ENCODE measurements at places on chromosomes 5 and 9. TPM values are rescaled to one million over a fixed set of nuclear protein-coding genes. Genes with fewer than 3 reads are reported as not detected.
A peak's percentile ranks its signal among the peaks of the same experiment; 100 is the strongest.

PCDHGB5 gene
- 4.7 TPM for total RNA-seq

GRCh38 chr5:19125956-19126713 lies 861.9 kb downstream of the CDH18 start:
- DNase-seq, result no peak
- no peaks in the 10 kb centered on the region for H3K27me3 ChIP-seq
- H3K36me3 ChIP-seq, result no peaks in the 10 kb centered on the region
- H3K4me1 ChIP-seq, result no peaks in the 10 kb centered on the region

C5orf58 gene
- total RNA-seq, result not detected

GRCh38 chr5:154575546-154576428 lies 97.8 kb upstream of the HAND1 start:
- H3K27ac ChIP-seq, result no peak overlapping the region
- DNase-seq, result no peak
- no peaks in the 10 kb centered on the region for H3K4me1 ChIP-seq
- no peaks in the 10 kb centered on the region for H3K36me3 ChIP-seq
- no peaks in the 10 kb centered on the region for H3K27me3 ChIP-seq

- no peaks in the 10 kb centered on the region for H3K27me3 ChIP-seq
- no peak for DNase-seq
- H3K4me3 ChIP-seq, result no peak overlapping the region
- no peak overlapping the region for H3K27ac ChIP-seq
- no peaks in the 10 kb centered on the region for H3K36me3 ChIP-seq
Observed at GRCh38 chr5:150596826-150597225, 43.6 kb upstream of the SYNPO start.

PIP5K1B gene
- total RNA-seq, result 6.9 TPM

GRCh38 chr5:146646441-146646840 lies 130.5 kb upstream of the GPR151 start:
- H3K4me3 ChIP-seq, result no peak overlapping the region
- no peaks in the 10 kb centered on the region for H3K27me3 ChIP-seq
- H3K4me1 ChIP-seq, result no peaks in the 10 kb centered on the region
- no peak overlapping the region for H3K27ac ChIP-seq
- DNase-seq, result no peak
- no peaks in the 10 kb centered on the region for H3K36me3 ChIP-seq

- H3K4me3 ChIP-seq, result no peak overlapping the region
- H3K4me1 ChIP-seq, result no peaks in the 10 kb centered on the region
- no peak for DNase-seq
- H3K27me3 ChIP-seq, result no peaks in the 10 kb centered on the region
Observed at GRCh38 chr5:149887622-149888183, 56.9 kb downstream of the PDE6A start.

- no peak for DNase-seq
- no peak overlapping the region for H3K4me3 ChIP-seq
- H3K36me3 ChIP-seq, result no peaks in the 10 kb centered on the region
Observed at GRCh38 chr9:76323490-76323889, 70.7 kb downstream of the RFK start.

GRCh38 chr5:177428574-177429217 lies 2.2 kb downstream of the GRK6 start:
- no peak overlapping the region for H3K4me3 ChIP-seq
- DNase-seq, result no peak
- no peaks in the 10 kb centered on the region for H3K4me1 ChIP-seq
- H3K27ac ChIP-seq, result peak overlapping the region; percentile 30
- H3K36me3 ChIP-seq, result peaks cover 7% of the 10 kb centered on the region
- no peaks in the 10 kb centered on the region for H3K27me3 ChIP-seq

DNA sequence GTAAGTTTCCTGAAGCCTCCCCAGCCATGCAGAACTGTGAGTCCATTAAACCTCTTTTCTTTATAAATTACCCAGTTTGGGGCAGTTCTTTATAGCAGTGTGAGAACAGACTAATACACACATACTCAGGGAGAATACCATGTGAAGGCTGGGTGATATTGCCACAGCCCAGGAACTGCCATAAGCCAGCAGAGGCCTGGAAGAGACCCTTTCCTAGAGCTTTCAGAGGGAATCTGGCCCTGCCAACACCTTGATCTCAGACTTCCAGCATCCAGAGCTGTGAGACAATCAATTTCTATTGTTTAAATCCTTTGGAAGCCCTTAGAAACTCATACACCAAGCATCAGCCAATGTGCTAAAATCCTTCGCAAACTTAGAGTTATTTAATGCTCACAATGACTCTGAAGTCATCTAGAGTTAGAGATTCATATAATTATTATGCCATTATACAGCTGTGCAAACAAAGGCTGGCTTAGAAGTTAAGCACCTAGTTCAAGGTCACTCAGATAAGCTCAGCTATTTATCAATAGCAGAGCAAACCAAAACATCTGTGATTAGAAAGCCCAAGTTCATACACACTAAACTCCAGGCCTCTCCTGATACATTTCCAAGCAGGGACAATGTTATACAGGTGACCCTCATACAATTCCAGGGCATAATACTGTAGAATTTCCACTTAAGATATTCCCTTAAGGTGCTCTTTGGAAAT lies 531.8 kb upstream of the DAP start:
- no peaks in the 10 kb centered on the region for H3K27me3 ChIP-seq
- H3K4me1 ChIP-seq, result peaks cover 21% of the 10 kb centered on the region

GRCh38 chr5:37825334-37825915 lies 14.4 kb downstream of the GDNF start:
- H3K27ac ChIP-seq, result no peak overlapping the region
- no peak for DNase-seq
- no peaks in the 10 kb centered on the region for H3K36me3 ChIP-seq
- H3K27me3 ChIP-seq, result no peaks in the 10 kb centered on the region

DNA sequence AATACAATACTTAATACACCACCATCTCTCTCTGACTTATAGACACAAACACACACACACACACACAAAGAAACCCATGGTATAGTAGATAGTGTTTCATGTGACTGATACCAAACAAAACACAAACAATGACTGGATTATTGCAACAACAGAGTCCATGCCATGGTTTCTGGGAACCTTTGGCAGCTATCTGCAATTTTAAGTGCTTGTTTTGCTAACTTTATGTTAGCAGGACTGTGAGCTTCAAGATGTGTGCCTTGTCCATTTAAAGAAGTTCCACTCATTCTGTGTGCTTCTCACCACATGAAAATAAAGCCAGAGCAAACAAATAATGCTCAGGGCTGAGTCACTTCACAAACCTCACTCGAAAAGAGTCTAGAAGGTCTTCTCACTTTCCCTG lies 15.1 kb upstream of the LURAP1L start:
- H3K27me3 ChIP-seq, result no peaks in the 10 kb centered on the region
- H3K4me1 ChIP-seq, result no peaks in the 10 kb centered on the region
- no peak overlapping the region for H3K4me3 ChIP-seq
- H3K27ac ChIP-seq, result no peak overlapping the region
- DNase-seq, result no peak
- no peaks in the 10 kb centered on the region for H3K36me3 ChIP-seq

ZMAT2 gene
- 17.6 TPM for total RNA-seq

PAEP gene
- total RNA-seq, result not detected

GRCh38 chr5:37915097-37915736 lies 75.4 kb upstream of the GDNF start:
- no peak overlapping the region for H3K4me3 ChIP-seq
- no peaks in the 10 kb centered on the region for H3K36me3 ChIP-seq
- DNase-seq, result no peak
- no peaks in the 10 kb centered on the region for H3K4me1 ChIP-seq

PCDHB12 gene
- total RNA-seq, result 1.4 TPM

DNA sequence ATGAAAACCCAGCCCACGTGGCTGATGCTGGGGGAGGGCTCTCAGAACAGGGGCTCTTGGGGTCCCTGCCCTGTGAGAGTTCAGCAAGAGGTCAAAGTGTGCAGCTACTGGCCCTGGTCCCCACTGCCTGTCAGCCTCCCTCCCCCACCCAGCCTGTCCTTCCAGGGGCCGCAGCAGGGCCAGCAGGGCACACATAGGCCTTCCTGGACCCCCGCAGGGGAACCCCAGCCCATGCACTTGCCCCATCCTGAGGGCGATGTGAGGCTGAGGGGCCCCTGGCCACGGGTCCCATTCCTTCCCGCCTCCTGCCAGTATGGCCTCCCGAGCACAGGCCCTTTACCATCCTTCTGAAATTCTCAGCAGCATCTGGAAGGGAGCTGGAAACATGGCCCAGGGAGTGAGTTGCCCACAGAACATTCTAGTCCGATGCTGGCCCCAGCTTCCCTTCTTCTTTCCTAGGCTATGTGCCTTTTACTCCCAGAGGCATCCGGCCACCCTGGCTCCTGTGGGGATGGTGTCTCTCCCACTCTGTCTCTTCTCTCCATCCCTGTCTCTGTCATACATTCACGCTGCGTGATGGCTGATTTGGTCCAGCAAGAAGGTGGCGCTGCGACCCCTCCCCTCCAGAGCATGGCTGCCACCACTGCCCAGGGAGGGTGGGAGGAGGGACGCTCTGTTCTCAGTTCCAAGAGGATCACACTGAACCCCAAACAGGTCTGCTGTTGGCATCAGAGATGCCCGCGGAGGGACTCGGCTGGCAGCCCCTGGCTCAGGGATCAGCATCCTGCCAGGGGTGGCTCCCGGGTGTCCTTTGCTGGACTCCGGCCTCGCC lies 19.6 kb downstream of the MRPL36 start:
- H3K27me3 ChIP-seq, result no peaks in the 10 kb centered on the region
- H3K4me3 ChIP-seq, result no peak overlapping the region
- no peak for DNase-seq
- no peaks in the 10 kb centered on the region for H3K36me3 ChIP-seq
- no peaks in the 10 kb centered on the region for H3K4me1 ChIP-seq

DNA sequence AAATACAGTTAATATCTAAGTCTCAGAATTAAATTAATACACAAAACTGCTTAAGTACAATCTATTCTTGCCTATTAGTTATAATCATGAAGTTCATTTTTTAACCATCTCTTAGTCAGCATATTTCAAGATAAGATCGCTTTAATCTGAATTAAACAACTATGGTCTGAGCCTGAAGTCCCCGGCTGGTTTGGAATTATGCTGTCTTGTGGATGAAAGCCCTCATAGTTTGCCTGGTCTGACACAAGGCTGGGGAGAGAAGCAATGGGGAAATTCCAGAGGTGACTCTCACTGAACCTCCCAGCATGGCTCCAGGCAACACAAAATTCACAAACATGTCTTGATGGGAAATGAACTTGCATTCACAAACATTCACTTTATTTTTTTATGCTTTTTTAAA lies 28.0 kb upstream of the GRAMD2B start:
- DNase-seq, result no peak
- H3K36me3 ChIP-seq, result no peaks in the 10 kb centered on the region

DNA sequence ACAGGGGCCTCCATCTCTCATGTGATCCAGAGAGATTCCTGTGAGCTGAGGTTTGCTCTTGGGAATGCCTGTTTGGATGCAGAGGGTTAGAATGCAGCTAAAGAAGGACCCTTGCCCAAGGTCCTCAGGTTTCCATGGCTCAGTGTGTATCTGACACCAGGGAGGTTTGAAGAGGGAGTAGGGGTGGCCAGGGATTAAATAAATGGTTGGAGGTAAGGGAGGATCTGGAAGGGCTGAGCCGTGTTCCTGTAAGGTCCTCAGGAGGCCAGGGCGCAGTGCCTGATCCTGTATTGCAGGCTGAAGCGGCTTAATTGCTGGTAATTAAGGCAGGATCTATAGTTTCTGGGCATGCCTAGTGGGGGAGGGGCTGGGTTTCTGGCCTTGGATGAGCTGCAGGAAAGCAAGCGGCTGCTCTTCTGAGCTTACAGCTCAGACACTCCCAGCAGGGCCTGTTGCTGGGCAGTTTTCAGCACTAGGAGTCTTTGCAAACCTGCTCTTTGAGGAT lies 41.5 kb upstream of the MAP1B start:
- no peak overlapping the region for H3K4me3 ChIP-seq
- no peak for DNase-seq
- H3K36me3 ChIP-seq, result no peaks in the 10 kb centered on the region
- no peaks in the 10 kb centered on the region for H3K27me3 ChIP-seq

FBXL7 gene
- total RNA-seq, result 1.4 TPM

DNA sequence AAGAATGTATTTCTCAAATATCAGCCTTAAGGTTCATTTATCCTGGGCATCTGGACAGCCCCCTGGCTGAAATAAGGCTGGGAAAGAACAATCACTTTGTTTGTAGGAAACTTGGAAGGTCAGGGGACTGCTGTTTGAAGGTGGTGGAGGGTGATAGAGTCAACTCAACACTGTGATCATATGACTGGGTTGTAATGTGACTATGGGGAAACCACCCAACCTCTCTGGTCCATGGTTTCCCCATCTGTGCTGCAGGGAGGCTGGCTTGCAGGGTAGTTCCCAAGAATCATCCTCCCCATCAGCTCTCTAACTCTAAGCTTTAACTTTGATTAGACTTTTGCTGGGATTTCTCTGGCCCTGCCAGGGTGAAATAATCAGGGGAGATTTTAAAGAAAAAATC lies 10.0 kb downstream of the INSYN2B start:
- DNase-seq, result no peak
- no peak overlapping the region for H3K4me3 ChIP-seq
- H3K27me3 ChIP-seq, result no peaks in the 10 kb centered on the region
- H3K36me3 ChIP-seq, result no peaks in the 10 kb centered on the region

ITGA2 gene
- total RNA-seq, result 2.2 TPM

GRCh38 chr5:17087035-17087434 lies 130.4 kb upstream of the BASP1 start:
- no peaks in the 10 kb centered on the region for H3K27me3 ChIP-seq
- no peak overlapping the region for H3K27ac ChIP-seq
- H3K4me3 ChIP-seq, result no peak overlapping the region
- H3K36me3 ChIP-seq, result no peaks in the 10 kb centered on the region
- H3K4me1 ChIP-seq, result no peaks in the 10 kb centered on the region
- DNase-seq, result no peak

NIPSNAP3A gene
- total RNA-seq, result 5.7 TPM

GRCh38 chr5:112445626-112446350 lies 26.7 kb upstream of the EPB41L4A start:
- no peak overlapping the region for H3K27ac ChIP-seq
- no peak overlapping the region for H3K4me3 ChIP-seq
- DNase-seq, result no peak
- no peaks in the 10 kb centered on the region for H3K4me1 ChIP-seq
- H3K36me3 ChIP-seq, result no peaks in the 10 kb centered on the region

GRCh38 chr5:61346511-61346910 lies 14.5 kb downstream of the ZSWIM6 start:
- no peaks in the 10 kb centered on the region for H3K36me3 ChIP-seq
- no peak overlapping the region for H3K27ac ChIP-seq
- H3K4me3 ChIP-seq, result no peak overlapping the region
- H3K4me1 ChIP-seq, result peaks cover 15% of the 10 kb centered on the region
- no peak for DNase-seq

DNA sequence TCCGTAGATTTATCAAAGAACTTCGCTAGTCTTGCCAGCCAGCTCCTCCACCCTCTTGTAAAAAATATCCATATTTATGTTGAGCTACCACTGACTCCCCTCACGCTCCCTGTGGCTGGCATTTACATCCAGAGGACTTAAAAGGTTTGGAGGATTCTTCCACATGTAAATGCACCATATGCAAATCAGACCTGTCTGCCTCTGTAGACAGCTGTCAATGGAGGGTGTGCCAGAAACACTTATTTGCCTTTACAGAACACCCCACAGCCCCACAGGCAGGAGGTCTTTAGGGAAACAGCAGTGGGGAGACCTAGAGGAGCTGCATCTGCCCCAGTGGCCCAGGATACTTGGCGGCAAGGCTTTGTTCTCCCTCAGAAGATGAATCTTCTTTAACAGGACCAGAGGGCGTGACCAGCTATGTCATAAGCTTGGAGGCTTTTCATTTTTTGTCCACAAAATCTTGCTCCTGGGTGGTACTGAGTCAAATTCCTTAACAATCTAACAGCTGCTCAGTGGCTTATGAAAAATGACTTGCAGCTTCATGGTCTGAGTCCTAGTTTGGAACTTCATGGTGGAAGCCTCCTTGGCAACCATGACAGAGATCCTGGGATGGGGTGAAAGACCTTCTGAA lies 535.8 kb downstream of the EBF1 start:
- no peak overlapping the region for H3K4me3 ChIP-seq
- H3K27ac ChIP-seq, result no peak overlapping the region
- no peaks in the 10 kb centered on the region for H3K27me3 ChIP-seq
- no peak for DNase-seq
